ENCODE measurements at places on chromosomes 1 and 21. TPM values are rescaled to one million over a fixed set of nuclear protein-coding genes. Genes with fewer than 3 reads are reported as not detected.
A peak's percentile ranks its signal among the peaks of the same experiment; 100 is the strongest.

GRCh38 chr1:204921855-204922516 is 51.3 kb downstream of the NFASC start:
- DNase-seq = no peak

DNA sequence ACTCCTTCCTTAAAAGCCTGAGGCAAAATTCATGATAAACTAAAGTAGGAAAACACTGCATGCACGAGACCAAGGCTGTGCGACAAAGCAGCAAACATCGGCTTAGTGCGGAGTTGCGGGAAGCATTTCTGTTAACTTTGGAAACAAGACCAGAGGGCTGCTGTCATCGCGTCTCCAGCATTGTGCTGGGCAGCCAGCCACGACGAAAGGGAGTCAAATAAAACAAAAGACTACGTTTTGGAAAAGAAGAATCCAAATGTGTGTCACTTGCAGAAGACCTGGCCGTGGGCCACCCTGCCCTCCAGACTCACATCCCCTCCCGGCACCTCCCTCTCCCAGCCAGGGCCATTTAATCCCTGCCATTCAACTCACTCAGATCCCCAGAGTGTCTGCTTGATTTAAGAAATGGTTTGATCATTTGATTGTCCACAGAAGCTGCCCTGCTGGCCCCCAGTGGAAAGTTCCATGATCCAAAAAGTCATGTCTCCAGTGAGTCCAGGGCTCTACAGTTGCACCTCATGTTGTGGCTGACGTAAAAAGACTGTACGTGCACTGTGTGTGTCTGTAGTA is 2.4 kb upstream of the KRTAP10-11 start:
- DNase-seq = no peak

DNA sequence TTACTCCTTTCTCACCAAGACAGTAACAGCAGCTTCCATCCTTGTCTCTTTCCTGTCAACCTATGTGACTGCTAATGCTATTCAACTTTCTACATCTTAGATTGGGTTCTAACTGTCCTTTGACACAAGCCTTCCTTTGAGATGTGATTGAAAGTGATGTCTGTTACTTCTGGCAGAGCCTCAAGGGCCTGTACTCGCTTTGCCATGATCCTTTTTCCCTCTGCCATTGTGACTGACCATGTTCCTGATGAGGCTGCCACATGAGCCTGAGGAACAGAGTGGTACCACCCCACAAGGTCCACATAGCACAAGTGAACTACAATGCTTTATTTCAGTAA is 138.8 kb upstream of the RAB4A start:
- no peak for DNase-seq

DNA sequence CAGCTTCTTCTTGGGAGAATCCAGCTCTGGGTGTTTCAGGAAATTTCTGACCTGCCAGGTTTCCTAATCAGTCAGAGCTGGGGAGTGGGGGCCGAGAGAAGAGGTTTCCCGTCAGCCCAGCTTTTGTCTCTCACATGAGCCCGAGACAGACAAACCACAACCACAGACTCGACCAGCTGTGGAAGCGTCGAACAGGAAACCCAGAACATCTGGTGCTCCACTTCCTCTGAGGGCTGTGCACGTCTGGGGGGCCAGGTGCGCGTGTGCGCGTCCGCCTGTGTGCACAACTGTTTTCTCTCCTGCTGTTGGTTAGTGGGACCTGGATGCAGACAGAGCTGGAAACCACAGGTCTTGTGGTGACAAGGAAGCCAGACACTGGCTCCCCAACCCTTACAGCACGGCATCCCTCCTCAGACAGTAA is 113.0 kb upstream of the SLC25A33 start:
- DNase-seq = no peak

DNA sequence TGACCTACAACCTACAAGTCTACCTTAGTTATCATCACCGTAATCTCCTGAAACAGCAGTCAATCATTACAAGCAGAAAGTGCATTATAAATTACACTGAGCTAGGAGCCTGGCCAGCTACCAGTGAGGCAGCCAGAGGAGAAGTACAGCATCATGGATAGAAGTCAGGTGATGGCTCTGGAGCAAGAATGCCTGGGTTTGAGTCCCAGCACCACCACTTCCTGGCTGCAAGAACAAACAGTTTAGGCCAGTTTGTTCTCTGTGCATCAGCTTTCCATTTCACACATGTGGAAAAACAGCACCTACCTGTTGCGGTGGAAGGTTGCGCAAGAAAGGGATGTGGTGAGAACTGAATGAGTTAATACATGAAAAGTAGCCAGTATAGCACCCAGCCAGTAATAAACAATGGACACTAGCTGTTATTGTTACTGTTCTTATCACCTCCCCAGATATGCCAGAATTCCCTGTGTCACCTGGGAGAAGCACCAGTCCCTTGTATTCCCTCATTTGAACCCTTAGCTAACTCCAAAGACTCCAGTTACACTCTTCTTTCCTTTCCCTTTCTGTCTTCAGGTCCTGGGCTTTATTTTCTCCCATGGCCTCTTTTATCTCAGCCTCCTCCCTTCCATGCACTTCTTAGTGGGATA is 9.0 kb downstream of the CREG1 start:
- DNase-seq = no peak

DNA sequence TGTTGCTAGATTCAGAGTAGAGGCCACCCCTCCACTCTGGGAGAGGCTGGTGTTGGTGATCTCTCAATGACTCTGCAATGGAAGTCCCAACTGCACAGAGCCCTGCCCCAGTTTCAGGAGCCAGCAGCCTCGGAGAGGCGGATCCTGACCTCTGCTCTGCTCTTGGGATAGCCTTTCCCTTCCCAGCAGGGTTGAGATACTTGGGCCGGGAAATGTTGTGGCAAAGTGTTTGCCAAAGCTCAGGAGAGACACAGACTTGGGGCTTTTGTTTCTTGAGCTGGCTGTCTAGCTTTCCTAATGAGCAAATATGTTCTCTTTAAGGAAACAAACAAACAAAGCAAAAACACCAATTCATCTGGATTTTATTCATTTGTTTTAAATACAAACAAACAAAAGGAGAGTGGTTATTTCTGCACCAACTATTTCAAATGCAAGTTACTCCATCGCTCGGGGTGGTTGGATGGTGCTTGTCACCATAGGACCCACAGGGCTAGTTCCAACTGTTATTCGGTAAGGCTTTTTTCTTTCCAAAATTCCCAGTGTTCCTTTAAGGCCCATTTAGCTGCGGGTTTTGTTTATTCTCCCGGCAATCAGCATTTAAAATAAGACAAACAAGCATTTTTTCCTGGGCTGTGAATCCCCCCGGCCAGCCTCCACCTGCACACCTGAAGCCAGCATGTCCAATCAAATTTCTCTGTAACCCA is 193.9 kb upstream of the LMO4 start:
- DNase-seq = no peak

DNA sequence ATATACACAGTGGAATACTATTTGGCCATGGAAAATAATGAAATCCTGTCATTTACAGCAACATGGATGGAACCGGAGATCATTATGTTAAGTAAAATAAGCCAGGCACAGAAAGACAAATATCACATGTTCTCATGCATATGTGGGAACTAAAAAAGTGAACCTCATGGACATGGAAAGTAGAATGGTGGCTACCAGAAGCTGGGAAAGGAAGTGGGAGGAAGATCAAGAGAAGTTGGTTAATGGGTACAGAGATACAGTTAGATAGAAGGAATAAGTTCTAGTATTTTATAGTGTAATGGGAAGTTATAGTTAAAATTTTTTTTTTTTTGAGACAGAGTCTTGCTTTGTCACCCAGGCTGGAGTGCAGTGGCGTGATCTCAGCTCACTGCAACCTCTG is 34.8 kb upstream of the CREG1 start:
- no peak for DNase-seq

- peak; percentile 17 for DNase-seq
These were observed 1092.7 kb downstream of the PLA2G4A start for GRCh38 chr1:187921426-187921825.

DNA sequence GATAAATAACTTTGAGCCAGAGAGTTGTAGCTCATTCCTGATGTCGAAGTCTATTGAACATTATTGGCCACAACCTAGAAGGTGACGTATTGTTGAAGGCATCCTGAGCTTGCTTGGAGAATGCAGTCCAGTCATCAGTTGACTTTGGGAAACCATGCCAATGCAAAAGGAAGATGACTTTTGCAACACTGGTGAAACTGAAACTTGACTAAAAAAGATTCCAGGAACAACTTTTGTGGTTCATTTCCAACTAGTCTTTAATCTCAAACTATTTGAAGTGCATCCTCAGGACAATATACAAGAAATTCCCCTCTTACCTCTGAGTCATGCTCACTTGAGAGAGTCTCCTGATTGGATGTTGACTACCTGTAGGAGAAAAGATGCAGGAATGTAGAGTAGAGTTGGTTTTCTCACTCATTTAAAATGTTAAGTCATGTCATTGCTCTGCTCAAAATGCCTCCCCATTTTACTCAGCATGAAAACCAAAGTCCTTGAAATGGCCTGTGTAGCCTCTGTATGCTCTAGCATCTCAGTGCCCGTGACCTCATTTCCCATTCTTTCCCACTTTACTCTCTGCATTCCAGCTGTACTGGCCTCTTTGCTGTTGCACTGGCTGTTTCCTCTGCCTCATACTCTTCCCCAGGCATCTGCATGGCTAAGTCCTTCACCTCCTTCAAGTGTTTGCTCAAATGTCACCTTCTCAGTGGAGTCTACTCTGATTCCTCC is 24.4 kb upstream of the LEPR start:
- no peak for DNase-seq

DNA sequence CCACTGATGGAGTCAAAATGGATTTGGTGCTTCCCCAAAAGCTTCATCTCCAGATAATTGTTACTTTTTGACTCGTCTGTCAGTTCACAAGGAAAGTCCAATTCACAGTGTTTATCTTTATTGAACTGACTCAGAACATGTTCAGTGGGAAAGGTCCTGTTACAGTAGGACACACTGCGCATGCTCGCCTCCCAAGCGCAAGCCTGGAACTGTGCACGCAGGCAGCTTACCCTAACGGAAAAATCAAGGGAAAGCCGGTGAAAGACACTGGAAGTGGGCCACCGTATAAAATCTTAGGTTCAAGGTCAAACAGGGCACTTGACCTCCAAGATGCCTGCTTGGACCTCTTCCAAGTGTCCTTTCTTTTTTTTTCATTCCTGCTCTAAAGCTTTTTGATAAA is 174.6 kb downstream of the USP25 start:
- DNase-seq = no peak

CD53 gene
- total RNA-seq = 1.4 TPM

C1orf116 gene
- total RNA-seq = 18.3 TPM

DHCR24 gene
- total RNA-seq = 297 TPM
